ENCODE measurements at places on chromosomes 2 and 18.
A peak's percentile ranks its signal among the peaks of the same experiment; 100 is the strongest.

GRCh38 chr2:219733106-219733505 is 105.7 kb downstream of the SLC4A3 start:
- DNase-seq, result no peak

DNA sequence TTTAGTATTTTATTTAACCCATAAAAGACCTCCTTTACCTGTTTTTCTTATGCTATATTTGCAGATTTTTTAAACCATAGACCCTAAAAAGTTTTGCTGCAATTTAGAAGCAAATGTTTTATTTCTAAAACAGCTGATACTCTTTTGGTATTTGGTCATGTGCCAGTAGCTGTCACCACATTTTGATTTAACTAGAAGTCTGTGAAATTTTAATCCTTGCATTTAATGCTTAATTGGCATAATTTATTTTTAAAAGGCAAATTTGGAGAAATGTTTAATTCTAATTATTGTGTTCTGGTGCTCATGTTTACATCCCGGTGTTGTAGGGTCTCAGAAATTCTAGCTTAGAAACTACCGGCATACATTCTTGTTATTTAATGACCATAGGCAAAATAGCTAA is 111.8 kb downstream of the TTC27 start:
- DNase-seq, result no peak

DNA sequence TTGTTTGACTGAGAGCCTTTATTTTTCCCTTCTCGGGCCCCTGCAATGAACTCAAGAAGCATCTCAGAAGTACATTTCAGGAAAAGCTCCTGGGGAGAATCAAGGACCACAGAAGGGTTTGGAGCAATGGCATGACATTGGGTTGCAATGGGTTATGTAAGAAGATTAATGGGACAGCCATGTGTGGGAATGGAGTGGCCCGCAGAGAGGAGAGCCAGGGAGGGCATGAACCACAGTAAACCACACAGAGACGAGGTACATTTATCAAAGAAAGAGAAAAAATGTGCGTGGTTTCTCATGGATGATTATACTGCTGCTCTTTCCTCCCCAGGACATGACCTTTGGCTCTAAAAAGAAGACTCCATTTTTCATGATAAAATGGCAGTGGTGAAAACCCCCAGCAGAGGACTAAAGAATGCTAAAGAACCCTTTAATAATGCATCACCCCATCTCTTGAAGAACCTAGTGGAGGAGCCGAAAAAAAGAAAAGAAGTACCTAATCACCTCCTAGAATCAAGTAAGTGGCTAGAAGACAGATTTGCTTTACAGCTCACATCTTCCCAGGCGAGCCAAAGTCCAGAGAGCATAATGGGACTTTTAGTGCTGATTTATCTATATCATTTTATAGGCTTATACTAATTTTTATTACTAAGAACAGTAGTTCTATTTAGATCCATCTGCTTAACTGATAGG is 1.7 kb downstream of the CFAP221 start:
- DNase-seq, result no peak

- DNase-seq, result peak; percentile 87
Observed at GRCh38 chr2:80102026-80102425, 202.5 kb downstream of the LRRTM1 start.

- no peak for DNase-seq
Observed at GRCh38 chr2:219561179-219562048, 9.9 kb downstream of the OBSL1 start.

DNA sequence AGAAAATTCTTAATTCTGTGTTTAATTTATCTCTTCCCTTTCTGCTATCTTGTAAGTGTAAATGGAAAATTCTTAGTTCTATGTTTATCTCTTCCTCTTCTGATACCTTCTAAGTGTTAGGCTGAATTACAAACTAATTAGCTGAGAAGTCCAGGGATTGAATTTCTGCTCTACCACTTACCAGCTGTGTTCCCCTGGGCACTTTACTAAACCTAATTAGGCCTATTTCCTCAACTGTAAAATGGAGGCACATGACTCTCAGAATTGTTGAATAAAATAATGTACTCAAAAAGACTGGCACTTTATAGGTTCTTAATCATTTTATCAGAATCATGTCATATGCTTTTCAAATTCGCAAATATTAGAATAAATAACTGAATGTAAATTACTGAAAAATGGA is 146.3 kb downstream of the MAP2 start:
- no peak for DNase-seq

GRCh38 chr18:44857744-44858491 is 177.2 kb downstream of the SETBP1 start:
- no peak for DNase-seq

- no peak for DNase-seq
Observed at GRCh38 chr2:10326151-10326616, 23.5 kb downstream of the HPCAL1 start.

GRCh38 chr2:139099721-139100120 is 319.5 kb upstream of the NXPH2 start:
- no peak for DNase-seq

DNA sequence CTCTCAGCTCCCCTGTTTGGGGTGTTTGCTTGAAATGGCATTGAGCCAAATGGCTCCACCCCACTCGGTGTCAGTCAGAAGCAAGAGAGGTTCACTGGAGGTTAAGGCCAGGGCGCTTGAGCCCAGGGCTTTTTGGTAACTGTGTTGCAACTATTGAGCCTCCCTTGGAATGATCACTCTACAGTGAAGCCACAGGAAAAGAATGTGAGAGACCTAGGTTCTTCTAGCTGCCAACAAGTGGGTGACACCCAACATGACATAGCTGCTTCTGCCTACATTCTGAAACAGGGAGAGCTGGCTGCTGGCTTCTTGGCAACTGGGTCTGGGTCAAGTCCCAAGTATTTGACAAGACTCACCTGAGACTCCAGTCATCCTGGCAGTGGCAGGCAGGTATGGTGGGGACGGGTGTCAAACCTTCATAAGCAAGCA is 7.1 kb upstream of the GRHL1 start:
- peak; percentile 13 for DNase-seq

- peak; percentile 1 for DNase-seq
Observed at GRCh38 chr2:151878655-151879563, 50.7 kb upstream of the ARL5A start.

DNA sequence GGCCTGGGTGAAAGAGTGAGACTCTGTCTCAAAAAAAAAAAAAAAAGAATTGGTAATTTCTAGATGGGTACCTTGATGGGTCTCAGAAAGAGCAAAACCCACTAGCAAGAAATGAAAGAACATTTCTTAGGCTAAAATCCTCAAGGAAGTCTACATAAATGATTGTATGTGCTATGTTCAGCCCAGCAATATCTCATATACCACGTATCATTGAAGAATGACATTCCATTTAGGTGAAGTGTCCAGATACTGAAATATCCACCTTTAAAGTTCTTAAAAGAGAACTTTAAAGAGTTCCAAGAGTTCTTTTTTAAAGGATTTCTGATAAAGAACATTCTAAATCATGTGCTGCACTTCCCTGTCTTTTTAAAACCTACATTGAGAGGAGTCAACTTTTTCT is 19.2 kb downstream of the NRP2 start:
- DNase-seq, result peak; percentile 49

DNA sequence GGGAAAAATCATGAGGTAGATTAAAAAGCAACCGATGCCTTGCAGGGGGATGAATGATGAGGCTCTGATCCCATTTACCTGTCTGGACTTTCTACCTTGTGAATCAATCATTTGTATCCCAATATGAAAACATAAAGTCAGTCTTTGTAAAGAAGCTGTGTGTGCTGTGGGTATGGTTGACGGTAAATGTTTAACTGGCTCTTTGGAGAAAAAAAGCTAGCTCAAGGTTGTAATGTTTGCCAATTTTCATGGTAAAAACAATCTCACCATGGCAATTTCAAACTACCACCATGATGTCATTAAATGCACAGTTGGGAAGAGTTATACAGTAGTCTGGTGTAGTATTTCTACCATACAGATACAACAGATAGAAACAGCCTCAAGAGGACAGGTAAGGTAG is 14.6 kb downstream of the TTR start:
- no peak for DNase-seq

- DNase-seq, result peak; percentile 49
Observed at GRCh38 chr2:159600752-159601151, 15.6 kb downstream of the BAZ2B start.

DNA sequence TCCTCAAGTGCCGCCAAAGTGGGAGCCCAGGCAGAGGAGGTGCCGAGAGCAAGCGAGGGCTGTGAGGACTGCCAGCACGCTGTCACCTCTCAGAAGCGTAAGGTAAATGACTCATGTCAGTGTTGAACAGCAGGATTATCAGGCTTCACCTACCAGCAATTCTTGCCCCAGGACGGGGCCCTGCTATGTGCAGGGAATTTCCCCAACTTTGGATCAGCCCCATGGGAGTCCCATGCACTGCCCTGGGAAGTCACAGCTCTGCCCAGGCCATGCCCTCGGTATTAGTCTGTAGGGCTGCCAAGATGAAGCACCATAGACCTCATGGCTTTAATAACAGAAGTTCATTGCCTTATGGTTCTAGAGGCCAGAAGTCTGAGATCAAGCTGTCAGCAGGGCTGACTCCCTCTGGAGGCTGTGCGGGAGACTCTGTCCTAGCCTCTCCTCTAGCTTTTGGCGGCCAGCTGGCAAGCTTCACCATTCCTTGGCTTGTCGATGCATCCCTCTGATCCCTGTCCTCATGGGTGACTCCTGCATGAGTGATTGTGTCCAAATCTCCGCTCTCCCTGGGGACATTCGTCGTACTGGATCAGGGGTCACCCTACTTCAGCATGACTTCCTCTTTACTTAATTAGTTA is 55.9 kb downstream of the TRPM8 start:
- no peak for DNase-seq

GRCh38 chr2:16325976-16326510 is 339.6 kb downstream of the CYRIA start:
- DNase-seq, result no peak

DNA sequence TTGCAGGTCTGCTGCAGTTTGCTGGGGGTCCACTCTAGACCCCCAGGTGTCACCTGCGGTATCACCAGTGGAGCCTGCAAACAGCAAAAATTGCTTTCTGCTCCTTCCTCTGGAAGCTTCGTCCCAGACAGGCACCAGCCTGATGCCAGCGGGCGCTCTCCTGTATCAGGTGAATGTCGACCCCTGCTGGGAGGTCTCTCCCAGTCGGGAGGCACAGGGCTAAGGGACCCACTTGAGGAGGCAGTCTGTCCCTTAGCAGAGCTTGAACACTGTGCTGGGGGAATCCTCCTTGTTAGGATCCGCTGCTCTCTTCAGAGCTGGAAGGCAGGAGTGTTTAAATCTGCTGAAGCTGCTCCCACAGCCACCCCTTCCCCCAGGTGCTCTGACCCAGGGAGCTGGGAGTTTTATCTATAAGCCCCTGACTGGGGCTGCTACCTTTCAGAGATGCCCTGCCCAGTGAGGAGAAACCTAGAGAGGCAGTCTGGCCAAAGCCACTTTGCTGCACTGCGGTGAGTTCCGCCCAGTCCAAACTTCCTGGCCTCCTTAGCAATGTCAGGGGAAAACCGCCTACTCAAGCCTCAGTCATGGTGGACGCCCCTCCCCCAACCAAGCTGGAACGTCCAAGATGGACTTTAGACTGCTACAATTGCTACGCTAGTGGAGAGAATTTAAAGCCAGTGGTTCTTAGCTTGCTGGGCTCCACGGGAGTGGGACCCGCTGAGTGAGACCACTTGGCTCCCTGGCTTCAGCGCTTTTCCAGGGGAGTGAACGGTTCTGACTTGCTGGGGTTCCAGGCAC is 652.5 kb downstream of the KCNJ3 start:
- DNase-seq, result no peak
